Activated effector memory CD4-positive, alpha-beta T cell treated with Interleukin-2 at 50 U/mL for 16 hours (primary cell): ENCODE measurements at places on chromosomes 16 and 17.

DNA sequence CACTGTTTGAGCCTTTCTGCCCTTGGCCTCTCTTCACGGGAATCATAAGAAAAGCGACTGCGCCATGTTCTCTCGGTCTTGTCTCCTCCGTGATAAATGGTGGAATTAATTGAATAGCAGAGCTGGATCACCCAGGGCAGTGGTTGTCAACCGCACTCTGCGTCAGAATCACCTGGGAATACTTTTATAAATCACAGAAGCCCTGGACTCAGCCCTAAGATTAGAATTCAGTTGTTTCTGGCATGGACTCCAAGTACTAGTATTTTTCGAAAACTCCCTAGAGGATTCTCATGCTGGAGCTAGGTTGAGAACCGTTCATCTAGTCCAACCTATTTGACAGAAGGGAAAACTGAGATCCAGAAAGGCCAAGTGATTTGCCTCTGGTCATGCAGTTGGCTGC is 64.1 kb downstream of the SPACA3 start:
- no peak for DNase-seq

GRCh38 chr17:2700030-2700490 is 11.5 kb downstream of the CLUH start:
- no peak for DNase-seq

DNA sequence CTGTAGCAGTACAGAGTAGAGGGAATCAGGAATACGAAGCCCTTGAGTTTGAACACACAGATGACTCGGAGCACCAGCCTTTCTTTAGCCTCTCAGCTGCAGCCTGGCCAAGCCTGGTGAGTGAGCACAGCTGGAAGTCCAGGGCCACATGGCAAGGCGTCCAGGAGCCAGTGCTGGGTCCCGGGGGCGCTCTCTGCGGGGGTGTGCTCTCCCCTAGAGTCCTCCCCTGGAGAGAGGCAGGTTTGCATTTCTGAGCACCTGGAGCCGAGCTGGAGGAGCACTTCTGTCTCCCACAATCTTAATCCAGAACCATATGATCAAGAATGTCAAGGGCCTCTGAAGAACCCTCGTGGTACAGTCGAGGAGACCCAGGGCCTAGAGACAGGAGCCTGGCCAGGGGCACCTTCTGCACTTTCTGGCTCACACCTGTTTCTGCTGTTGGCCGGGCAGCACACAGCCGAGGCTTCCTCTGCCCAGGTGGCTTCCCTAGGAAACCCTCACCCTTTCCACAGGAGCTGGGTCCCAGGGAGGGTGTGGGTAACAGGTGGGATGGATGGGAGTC is 78.3 kb downstream of the PLD6 start:
- no peak for DNase-seq

DNA sequence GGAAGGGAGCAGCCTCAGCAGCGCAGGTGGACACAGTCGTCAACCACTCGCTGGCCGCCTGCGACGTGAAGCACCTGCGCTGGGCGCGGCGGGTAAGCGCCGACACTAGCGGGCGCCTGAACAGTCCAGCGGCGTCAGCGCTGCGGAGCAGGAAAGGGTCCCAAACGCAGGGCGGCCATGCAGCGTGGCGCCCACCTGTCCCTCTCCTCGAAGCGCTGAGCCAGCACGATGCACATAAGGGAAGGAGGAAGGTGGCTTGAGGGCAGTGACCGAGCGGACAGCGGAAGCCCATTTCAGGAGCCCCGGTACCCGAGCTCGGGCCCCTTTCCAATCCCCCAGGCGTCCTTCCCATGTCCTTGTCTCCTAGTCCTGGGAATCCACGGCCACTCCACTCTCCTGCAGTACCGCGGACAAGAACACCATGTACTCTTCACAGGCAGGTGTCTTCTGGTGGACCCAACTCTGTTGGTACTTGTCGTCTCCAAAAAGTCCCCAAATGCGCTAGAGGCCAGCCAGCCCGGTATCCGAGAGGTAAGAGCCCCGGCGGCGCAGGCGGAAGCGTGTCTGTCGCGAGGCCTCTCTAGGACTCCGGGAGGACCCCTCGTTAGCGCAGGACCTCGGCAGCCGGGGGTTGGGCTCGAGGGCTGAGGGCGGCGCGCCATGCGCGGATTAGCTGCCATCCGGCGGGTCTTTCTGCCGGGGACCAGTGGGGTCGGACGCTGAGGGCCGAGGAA is 14.4 kb downstream of the ZNF232 start:
- no peak for DNase-seq

DNA sequence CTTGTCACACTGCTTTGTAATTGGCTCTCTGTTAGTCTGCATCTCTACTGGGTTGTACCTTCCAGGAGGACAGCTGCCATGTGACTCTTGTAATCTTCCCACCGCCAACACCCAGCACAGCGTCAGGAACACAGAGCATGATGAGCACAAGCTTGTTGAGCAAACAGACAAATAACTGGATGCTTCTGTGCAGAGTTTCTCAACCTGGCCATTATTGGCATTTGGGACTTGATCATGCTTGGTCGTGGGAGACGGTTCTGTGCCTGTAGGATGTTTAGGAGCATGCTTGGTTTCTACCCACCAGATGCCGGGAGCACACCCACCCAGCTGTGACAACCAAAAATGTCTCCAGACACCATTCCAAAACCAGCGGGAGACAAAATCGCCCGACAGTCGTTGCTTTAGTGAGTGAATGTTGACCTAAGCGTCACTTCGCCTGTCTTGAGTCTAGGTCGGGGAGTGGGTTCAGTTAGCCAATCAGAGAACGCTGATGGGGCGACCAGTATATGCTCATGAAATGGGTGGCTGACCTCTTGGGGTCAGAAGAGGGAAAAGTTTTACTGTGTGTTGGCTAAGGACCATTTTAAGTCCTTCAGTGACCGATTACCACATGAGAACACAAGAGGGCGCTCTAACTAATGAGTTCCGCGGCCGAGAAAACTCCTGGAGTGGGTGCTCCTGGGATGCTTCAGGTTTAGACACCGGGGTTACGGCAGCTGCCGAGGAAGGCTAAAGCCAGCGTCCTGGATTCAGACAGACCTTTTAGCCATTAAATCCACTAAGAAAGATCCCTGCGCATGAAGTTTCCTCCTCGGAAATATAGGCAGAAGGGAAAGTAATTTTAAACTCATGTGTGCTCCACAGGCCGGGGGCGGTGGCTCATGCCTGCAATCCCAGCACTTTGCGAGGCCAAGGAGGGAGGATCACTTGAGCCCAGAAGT is 57.8 kb upstream of the TEX2 start:
- peak; percentile 21 for DNase-seq

GRCh38 chr17:8905331-8905730 is 37.9 kb upstream of the PIK3R6 start:
- DNase-seq = no peak

DNA sequence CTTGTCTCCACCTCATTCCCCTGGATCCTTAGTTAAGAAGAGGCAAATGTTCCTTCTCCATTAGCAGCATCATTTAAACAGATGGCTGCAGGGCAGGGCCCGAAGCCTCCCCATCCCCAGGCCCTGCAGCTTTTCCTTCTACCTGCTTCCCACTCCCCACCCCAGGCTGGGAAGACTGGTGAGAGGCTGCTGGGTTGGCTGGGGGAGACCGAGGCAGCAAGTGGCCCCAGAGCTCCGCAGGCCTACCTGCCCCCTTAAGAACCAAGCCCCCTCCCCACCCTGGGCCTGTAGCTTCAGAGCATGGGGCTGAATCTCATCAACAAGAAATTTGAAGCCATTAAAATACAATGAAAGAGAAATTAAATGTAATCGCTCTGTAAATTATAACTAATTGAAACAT is 22.1 kb upstream of the RPL38 start:
- no peak for DNase-seq

- DNase-seq = no peak
These were observed 66.4 kb downstream of the CEP95 start for GRCh38 chr17:64573214-64573613.

DNA sequence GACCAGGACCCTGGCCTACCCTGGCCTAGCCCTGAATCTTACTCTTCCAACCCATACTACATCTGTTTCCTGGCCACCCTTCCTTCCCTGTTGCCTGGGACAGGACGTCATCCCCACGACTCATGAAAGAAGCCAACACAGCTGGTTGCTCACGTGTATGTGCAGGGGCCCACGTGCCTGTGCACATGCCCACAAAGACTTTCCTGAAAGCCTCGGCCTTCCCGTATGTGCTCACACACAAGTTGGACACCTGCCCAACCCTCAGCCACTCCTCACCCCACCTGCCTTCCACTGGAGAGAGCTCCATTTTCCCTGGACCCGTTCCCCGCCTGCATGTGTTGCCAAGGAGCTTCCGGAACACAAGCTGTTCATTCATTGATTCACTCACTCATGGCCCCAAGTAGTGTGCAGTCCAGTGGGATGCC is 7.0 kb downstream of the PLXDC1 start:
- no peak for DNase-seq

DNA sequence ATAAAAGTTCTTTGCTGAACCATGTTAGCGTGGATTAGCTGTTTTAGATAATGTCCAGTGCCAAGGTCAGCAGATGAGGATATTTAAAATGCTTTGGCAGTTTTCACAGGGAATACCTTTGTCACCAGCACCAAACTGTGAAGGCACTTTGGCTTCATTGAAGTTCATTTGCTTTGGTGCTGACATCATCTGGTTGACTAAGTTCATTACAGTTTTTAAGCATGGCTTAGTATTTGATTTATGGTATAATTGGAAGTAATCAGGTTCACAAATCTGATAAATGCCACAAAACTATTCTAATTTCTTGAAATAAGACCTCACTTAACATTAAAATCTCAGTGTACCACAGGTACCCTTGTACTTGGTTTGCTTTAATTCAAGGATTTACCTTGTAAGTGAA is 4.3 kb downstream of the GID4 start:
- no peak for DNase-seq

GRCh38 chr16:84916178-84916577 is 95.2 kb downstream of the ZDHHC7 start:
- no peak for DNase-seq

DNA sequence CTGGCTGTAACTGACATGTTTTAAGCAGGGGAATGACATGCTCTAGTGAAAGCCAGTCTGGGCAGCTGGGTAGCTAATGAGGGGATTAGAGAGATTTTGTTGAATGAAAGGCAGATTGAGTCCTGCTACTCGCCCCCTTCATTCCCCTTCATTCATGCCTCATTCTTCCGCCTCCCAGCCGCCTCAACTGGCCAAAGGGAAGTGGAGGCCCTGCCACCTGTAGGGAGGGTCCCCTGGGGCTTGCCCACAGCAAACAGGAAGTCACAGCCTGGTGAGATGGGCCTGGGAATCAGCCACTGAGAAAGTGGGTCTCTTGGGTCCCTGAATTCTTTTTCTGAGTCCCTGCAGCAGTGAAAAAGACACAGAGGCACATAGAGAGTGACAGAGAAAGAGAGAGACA is 1.1 kb upstream of the CD19 start:
- DNase-seq = no peak

DNA sequence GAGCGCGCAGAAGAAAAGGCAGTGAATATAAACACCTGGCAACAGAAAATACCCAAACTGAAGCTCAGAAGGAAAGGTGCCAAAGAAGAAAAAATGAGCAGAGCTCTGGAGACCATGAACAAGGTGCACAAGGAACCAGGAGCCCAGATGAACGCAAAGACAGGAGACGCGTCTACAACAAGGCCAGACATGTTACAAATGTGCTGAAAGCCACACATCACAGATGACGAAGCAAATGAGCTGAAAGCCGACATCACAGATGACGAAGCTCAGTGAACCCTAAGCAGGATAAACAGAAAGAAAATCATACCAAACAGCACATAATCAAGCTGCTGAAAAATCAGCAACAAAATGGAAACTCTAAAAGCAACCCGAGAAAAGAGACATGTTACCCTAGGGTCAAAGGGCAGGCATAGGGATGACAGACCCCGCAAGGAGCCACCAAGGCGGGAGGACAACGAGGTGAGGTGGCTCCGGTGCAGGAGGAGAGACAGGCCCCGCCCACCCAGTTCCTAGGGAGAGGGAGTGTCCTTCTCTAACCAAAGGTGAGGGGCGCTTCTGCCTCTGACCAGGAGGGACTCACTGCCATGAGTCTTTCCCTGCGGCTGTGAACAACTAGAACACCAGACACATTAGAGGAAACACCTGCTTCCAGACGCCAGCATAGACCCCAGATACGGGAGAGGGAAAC is 39.1 kb downstream of the CCDC57 start:
- DNase-seq = no peak

- DNase-seq = peak; percentile 25
These were observed 19.3 kb upstream of the CLEC3A start for GRCh38 chr16:78002915-78003538.

- DNase-seq = no peak
These were observed 41.9 kb upstream of the KCNJ16 start for GRCh38 chr17:70033165-70033564.

DNA sequence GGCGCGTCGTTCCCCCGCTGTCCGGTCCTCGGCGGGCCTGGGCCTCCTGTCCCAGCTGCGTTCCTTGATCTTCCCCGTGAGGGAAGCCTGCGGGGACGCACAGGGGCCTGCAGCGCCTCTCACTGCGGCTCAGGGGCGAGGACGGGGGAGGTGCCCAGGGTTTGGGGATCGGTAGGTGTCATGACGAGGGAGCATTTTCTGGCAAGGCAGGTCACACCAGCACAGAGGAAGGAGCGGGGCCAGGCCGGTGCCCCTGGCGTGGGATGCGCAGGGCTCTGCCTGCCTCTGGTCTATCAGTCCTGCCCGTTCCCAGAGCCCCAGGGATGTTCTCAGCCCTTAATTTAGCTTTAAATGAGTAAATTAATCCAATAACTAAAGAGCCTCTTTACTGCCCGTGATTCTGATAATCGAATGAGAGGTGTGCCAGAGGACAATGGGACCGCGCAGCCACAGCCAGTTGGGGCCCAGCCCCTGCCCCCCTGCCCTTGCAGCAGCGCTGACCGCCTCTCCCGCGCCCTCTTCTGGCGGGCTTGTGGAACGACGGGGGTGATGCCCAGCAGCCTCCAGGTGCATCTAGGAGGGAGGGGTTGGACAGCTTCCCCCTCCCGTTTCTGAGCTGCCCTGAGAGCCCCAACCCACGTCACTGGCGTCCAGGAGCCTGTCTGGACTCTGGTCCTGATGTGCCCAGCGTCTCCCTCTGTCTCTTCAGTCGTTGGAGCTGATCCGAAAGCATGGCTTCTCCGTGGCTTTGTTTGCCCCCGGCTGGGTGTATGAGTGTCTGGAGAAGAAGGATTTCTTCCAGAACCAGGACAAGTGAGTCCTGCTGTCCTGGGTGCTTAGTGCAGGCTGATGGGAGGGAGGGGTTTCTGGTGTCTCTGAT is 7.9 kb downstream of the ENGASE start:
- peak; percentile 23 for DNase-seq

GRCh38 chr17:58317421-58318064 is 11.1 kb downstream of the TSPOAP1 start:
- peak; percentile 68 for DNase-seq

GRCh38 chr17:73856556-73856955 is 212.3 kb upstream of the SDK2 start:
- DNase-seq = no peak
